ENCODE measurements at places on chromosomes 5 and 9. TPM values are rescaled to one million over a fixed set of nuclear protein-coding genes. Genes with fewer than 3 reads are reported as not detected.

The MOB3B gene
- total RNA-seq = 0.82 TPM

The RASEF gene
- total RNA-seq = not detected

The FGF1 gene
- not detected for total RNA-seq

The GABRA1 gene
- not detected for total RNA-seq

The CDC20B gene
- not detected for total RNA-seq

GRCh38 chr5:43044181-43044914 is 4.2 kb upstream of the ANXA2R start:
- DNase-seq = no peak

DNA sequence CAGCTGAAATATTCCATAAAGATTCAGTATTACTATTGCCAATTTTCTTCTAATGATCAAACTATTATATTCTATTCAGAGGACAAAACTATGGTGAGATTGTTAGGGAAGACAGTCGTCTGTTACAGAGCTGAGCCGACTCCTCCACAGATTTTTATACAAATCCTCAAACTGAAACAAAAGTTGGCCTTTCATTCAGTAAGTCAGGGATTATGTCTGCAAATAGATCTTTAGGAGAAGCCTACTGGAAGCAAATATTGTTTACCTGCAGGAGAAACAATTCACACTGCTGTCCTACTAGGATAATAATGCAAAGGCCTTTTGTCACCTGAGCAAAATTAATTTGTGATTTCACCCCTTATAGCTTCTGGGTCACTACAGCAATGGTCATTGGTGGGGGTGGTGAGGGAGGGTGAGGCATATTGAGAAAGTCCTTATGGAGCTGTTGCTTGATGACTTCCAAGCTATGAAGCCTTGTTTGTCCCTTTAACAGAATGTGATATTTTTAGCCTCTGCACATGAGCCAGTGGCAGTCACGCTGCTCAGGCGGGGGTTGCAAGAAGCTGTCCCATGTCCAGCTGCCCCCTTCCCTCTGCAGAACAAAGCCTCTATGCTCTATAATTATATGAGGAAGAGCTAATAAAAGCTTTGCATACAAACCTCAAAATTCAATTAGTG is 200.5 kb upstream of the KLF9 start:
- no peak for DNase-seq

DNA sequence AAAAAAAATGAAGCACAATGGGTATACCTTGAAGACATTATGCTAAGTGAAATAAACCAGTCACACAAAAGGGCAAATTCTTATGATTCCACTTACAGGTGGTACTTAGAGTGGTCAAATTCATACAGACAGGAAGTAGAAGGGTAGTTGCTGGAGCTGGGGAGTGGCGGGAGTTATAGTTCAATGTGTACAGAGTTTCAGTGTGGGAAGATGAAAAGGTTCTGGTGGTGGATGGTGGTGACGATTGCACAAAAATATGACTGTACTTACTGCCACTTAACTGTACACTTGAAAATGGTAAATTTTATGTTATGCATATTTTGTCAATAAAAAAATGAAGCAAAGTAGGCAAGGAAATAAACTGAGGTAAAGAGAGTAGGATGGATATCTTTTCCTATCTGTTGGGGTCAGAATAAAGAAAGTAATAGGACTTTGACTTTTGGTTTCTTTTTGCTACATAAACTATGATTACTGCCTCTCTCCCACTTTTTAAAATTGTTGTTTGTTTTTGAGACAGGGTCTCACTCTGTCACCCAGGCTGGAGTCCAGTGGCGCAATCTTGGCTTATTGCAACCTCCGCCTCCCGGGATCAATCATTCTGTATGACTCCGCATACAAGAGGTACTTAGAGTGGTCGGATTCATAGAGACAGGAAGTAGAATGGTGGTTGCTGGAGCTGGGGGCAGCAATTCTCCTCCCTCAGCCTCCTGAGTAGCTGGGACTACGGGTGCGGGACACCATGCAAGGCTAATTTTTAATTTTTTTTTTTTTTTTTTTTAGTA is 4.0 kb upstream of the PSAT1 start:
- DNase-seq = peak; percentile 66

DNA sequence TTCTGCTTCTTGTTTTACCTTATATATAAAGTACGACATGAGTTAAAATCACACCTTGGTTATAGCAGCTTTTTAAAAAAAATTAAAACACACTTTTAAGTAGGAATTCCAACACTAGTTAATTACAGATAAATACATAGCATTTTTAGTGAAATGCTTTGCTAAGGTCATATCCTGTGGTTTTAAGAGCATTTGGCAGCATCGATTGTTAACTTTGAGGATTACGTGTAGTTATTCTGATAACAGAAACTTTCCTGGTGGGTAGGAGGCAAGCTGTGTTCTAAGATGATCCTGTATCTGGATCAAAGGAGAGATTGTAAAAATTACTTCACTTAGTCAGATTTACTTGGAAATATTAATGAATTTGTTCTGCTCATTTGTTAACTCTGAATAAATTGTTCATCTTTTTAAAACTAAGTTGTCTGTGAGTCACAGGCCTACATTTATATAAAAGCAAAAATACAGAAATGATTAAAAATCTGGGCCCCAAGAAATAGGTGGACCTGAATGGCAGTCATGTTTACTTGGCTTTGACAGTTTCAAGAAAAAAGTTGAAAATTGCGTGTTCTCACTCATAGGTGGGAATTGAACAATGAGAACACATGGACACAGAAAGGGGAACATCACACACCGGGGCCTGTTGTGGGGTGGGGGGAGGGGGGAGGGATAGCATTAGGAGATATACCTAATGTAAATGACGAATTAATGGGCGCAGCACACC is 58.3 kb downstream of the TRIO start:
- DNase-seq = no peak

DNA sequence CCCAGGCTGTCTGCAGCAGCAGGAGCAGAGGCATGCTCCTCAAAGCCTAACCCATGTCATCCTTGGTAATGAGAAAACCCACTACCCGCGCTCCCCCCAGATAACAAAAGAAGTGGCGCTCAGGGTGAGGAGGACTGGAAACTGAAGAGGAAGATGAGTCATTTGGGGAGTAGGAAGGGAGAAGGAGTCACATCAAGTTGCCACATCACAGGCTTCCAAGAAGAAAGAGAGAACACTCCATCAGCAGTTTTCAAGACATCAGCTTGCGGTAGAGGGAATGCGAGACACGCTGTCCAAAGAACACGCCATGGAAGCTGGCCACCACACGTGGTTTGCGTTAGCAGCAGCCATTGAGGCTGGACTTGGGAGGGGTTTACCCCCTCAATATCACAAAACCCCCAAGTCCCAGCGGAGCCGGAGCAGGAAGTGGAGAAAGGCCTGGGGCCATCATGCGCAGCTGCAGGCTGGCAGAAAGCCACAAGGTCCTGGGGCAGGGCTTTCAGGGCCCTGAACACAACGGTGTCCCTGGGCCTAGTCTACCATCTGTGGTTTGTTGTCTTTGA is 41.5 kb downstream of the SH3PXD2B start:
- DNase-seq = peak; percentile 65

GRCh38 chr5:6317116-6317798 is 61.1 kb downstream of the MED10 start:
- DNase-seq = no peak

DNA sequence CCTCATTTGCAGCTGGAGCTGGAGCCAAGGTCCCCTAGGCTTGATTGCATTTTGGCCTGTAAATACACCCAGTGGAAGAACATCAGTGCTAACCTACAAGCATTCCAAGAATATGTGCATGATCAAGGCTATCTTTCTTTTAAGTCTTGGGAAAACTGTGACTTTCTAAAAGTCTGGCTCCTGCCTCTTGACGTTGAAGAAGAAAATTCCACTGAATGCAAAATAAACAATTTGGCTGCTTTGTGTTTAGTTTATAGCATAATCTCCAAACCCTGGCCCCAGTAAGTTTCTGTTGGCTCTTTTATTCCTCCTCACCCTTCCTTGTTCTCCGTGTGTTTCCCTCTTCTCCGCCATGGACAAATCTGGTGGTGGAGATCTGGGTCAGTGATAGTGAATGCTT is 109.3 kb upstream of the TLE1 start:
- no peak for DNase-seq

DNA sequence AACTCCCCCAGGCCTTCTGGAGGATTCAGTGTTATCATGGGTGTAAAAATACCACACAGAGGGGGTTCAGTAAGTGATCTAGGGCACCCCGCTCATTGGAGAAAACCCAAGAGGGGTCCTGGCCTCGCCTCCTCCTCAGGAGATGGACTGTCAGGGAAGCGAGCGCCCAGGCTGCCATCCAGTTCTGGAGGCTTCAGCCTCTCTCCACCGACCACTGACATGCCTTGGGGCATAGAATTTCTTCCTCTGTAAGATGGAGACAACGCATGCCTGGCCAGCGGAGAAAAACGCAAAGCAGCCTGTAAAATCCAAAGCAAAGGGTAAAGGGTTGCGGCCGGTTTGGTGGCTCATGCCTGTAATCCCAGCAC is 165.4 kb downstream of the COL23A1 start:
- no peak for DNase-seq

DNA sequence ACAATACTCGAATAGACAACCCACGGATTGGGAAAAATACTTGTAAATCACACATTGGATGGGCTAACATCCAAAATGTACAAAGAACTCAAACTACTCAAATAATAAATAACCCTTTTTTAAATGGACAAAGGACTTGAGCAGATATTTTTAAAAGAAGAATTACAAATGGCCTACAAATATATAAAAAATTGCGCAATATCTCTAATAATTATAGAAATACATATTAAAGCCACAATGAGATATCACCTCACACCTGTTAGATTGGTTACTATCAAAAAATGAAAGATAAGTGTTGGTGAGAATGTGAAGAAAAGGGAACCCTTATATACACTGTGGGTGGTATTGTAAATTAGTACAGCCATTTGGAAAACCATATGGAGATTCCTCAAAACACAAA is 40.8 kb upstream of the ADAMTS19 start:
- no peak for DNase-seq

GRCh38 chr9:21244836-21245235 is 5.0 kb upstream of the IFNA14 start:
- DNase-seq = no peak

- no peak for DNase-seq
These were observed 177.3 kb downstream of the FGF1 start for GRCh38 chr5:142508591-142508990.

- DNase-seq = no peak
These were observed 9.1 kb upstream of the ARHGEF37 start for GRCh38 chr5:149572170-149572569.

- no peak for DNase-seq
These were observed 56.0 kb downstream of the GABBR2 start for GRCh38 chr9:98652741-98653140.

GRCh38 chr9:128405077-128405779 is 15.4 kb upstream of the CERCAM start:
- no peak for DNase-seq

- DNase-seq = no peak
These were observed 2.2 kb downstream of the NR2F1 start for GRCh38 chr5:93585041-93585766.

DNA sequence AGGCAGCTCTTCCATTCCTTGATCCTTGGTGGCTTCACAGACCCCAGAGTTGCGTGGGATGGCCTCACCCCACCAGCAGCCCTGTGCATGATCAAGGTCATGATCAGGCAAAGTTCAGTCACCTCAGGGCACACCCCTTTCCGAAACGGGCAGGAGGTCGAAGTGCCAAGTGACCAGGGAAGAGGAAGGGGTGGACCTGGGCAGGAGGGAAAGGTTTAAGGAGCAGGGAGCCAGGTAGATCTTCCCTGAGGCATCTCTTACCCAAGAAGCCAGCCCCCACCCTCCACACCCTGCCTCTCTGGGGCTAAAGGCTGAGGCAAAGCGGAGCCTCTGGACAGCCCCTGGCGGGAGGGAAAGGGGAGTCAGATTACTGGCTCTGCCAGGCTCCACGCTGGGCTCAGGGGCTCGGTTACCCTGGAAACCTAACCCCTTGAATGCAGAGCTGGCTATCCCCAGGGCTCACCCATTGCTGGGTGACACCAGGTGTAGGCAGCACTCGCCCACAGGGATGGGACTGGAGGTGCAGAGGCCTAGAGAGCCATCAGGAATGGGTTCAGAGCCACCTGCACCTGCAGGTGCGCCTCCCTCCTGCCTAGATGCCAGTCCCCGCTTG is 3.6 kb downstream of the MGAT4B start:
- peak; percentile 59 for DNase-seq

DNA sequence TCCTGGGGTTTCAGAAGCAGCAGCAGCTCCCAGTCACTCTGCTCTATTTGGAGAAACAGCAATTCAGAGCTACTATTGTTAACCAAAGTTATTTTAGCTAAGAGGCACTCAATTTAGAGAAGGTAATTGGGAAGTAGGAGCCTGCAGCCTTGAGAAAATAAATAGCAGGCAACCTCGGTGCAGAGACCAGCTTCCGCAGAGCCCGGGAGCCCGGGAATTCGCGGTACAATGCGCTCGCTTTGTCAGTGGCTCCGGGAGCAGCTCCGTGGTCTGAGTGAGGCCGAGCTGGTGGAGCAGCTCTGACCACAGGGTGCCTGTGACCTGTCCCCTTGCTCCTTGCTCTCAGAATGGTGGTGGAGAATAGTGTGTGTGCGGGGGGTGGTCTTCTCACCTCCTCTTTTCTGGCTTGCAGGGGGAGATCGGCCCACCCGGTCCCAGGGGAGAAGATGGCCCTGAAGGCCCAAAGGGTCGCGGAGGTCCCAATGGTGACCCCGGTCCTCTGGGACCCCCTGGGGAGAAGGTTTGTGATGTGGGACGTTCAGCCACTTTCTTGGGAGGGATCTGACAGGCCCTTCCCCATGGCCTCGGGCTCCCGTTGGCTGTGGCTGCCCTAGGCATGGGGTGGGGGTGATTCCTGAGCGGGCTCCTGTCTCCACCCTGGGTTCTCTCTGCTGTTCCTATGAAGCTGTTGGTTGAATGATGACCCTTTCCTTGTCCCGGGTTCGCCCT is 95.9 kb upstream of the FCN2 start:
- DNase-seq = no peak

DNA sequence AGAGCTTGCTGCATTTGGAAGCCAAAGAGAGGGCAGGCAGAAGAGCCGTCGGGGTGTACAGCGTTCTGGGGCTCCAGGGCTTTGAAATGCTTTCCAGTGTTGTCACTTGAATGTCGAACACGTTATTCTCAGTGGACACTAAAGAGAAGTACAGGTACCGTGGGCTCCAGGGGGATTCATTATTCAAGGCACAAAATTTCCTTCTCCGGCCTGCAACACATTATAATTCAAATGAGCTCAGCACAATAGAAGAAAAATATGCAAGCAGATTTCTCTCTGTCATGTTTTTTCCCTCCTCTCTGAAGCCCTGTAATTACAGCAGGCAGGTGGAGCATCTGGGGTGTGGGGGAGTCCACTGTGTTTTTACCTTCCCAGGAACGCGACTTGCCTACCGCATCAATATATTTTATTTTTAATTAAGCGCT is 293.1 kb downstream of the ZSWIM6 start:
- DNase-seq = no peak

- no peak for DNase-seq
These were observed 55.5 kb upstream of the DMRT1 start for GRCh38 chr9:785997-786396.

All from activated CD4-positive, alpha-beta T cell treated with anti-CD3 and anti-CD28 coated beads, Interleukin-2, amount 10 ng/mL, durations not matched to agents 24 days and 14 days (primary cell).